ENCODE measurements at places on chromosomes 6 and 20.

DNA sequence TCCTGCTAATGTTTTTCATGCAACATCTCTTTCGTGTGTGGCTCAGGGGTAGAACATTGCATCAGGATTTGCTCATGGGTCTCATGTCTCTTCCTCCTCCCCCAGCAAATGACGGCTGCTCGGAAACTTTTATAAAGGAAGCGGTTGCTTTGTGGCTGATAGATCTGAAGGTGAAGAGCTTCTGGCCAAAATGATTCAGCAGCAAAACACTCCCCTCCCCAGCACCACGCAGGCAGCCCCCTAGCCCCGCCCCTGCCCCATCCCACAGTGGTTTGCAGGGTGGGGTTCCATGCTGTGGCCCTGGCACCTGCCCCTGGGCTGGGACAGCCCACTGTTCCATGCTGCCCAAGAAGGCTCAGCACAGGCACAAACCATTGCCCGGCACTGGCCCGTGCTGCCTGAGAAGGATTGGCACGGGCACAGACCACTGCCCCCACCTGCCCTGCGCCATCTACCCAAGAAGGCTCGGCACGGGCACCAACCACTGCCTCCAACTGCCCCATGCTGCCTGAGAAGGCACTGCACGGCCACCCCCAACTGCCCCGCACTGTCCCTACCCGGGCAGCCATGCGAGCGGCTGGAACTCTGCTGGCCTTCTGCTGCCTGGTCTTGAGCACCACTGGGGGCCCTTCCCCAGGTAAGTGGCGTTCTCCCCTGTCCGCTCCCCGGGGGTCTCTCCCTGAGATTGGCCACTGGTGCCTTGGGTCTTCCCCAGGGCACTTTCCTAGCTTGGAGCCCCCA lies at the start of gene CST7:
Gene CST7 (plus strand): TSS at position 331 of the 741 bp plus-strand sequence. CDS start 237 bp downstream, at position 568.
- DNase-seq, result no peak

DNA sequence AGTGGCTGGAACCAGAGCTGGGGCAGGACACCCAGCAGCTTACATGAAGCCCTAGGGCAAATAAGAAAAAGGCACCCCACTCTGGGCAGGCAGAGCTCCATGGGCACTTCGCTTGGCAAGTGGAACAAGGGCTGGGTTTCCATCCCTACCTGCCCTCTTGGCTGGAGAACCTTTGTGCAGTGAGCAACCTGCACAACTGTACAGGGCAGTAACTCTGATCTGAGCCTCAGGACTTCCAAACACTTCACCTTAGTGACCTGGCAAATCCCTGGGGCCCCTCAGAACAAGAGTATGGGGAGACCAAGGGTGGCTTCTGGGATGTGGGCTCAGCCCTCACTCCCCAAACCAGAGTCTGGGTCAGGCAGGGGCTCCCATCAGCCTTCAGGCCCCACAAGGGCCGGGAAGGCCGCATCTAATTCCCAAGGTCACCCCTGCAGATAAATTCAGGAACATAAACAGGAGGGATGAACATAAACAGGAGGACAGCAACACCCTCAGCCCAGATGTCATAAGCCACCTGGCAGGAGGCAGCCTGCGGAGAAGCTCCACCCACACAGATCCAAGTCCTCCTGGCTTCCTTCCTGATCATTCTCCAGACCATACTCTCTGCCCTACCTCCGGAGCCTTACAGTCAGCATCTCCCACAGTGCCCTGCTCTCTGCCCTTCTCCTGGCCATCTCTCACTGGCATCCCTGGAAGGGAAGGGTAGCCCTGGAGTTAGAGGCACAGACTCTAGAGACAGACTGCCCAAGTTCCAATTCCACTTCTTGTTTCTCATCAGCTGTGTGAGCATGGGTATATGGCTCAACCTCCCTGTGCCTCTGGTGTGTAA lies 37.5 kb downstream of the HNF4A start:
- DNase-seq, result no peak

GRCh38 chr6:142872376-142872775 lies 72.6 kb downstream of the HIVEP2 start:
- DNase-seq, result no peak

- DNase-seq, result no peak
Measured at GRCh38 chr6:36670271-36670670, 8.2 kb upstream of the CDKN1A start.

GRCh38 chr20:20839771-20840170 lies 127.3 kb upstream of the RALGAPA2 start:
- no peak for DNase-seq

DNA sequence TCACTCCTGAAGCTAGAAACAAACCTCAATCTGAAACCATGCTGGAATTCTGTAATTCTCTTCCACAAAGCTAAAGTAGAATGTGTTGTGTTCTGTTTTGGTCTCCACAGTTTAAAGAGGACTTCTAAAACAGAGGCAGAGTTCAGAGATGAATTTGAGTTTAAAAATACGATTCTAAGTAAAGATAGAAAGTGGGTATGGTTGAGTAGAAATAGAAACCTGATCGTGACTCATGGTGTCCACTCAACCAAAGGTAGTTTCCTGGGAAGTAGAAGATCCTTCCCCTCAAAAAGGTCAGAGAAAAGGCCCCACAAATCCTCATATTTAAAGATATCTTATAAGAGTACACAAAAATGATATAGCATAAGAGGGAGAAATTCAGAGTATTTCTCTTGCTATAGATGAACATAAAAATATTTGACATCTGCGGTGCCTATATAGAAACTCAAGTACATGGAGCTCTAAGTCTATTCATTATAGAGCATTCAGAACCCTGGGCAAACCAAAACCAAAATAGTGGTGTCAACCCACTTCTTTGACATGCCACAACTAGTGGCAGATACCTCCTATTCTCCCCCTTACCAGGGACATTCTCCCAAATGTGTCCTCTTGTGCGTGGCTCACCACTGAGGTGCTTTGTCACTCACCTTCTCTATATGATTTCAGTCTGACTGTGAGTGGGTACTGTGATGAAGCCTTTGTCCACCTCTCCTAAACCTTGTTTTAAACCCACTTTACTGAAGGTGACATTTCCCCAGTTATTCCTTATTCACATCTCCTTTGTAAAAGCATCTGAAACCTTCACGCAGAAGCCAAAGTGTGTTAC lies 84.5 kb downstream of the PLCB1 start:
- no peak for DNase-seq

DNA sequence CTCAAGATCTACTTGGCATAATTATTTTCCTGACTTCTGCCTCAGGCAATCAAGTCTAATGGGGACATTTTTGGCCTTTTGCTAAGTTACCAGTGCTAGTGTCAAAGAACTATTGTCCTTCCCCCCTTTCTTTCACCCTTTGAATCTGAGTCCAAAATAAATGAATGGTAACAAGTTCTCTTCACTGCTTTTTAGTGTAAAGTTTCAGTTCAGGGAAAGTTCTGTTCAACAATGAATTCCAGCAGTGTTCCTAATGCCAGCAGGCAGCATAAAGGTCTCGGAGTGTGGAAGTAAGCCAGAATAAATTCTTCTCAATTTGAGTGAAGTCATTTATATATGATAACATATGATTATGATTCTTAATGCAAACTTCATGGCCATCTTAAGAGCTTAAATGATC lies 20.8 kb upstream of the TSPYL1 start:
- DNase-seq, result peak; percentile 29

DNA sequence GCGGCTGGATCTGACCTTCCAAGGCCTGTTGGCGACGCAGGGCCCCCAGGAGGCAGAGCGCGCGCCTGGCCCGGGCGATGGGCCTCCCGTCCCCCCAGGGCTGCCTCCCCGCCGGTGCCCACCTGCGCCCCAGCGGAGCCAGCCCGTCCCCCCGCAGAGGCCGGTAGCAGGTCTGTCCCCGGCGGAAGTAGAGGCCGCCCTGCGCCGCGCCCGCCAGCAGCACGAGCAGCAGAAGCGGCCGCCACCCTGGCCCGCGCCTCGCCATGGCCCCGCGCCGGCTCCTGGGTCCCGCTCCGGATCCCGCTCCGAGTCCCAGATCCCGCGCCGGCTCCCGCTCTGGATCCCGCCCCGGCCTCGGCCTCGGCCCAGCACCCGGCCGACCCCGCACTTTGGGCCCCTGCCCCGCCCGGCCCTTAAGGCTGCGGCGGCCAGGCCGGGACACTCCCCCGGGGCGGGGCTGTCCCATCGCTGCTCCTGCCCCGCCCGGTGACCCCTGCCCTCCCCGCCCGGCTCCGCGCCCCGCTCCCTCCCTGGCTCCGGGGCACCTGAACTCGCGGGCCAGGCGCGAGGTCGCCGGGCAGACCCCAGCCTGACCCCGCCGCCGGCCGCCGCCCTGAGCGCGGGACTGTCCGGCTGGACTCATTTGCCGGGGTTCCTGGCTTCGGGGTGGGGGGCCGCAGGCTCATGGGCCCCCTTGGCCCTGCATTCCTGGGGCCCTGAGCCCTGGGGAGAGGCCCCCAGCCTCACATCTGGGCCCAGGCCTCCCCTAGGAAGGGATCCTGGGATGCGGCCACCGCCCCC lies at the start of gene CTSZ:
Gene CTSZ (minus strand): TSS at position 391 of the 801 bp plus-strand sequence. CDS start 126 bp downstream, at position 265.
- DNase-seq, result peak; percentile 72

GRCh38 chr6:47729019-47729418 lies 30.6 kb downstream of the ADGRF4 start:
- DNase-seq, result no peak

DNA sequence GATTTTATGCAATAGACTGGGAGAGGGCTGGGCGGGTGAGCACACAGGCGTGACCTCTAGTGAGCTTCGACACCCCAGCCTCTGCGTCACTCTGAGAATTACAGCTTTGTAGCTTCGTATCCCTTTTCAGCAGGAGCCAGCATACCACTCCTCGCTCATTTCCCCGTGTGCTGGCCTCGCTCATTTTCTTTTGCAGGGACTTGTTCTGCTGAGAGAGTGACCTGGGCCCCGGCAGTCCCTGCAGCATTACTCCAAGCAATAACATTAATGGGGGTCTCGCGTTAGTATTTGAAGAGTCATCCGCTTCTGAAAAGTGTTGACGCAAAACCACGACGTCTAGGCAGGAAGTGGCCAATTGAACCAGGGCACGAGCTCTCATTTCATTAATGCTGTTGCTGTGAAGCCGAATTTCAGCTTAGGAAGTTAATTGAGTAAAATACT lies 193.7 kb downstream of the QKI start:
- DNase-seq, result no peak

GRCh38 chr6:16836144-16836981 lies 75.1 kb upstream of the ATXN1 start:
- DNase-seq, result peak; percentile 62

DNA sequence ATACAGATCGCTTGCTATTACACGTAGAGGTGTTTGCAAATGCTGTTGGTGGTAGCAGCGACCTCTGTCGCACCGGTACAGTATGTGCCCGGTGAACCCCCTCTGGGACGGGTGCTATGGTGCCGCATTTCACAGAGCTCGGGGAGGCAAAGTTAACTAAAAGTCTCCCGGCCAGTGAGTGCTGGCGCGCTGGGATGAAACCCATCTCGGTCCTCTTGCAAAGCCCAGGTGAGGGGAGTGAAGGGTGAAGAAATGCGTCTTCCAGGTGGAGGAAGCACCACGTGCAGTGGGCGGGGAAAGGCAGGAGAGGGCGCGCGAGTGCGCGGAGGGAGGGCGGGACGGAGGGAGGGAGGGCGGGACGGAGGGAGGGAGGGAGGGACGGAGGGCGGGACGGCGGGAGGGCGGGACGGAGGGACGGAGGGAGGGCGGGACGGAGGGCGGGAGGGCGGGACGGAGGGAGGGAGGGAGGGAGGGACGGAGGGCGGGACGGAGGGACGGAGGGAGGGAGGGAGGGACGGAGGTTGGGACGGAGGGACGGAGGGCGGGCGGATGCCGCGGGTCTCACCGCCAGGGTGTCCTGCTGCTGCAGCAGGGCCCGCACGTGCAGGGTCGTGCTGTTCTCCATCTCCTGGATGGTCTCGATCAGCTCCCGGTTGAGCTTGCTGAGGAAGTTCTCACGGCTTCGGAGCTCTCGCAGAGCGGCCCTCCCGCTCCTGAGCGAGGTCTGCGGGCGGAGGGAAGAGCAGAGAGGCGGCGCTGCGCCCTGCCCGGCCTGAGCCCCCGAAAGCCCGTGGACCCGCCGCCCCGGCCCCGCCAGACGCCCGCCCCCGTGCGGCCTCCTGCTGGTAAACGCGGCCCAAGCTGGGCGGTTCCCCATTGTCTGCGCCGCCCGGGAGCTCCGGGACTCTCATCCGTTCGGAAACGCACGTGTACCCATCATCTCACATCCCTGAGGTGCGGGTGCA lies 11.7 kb downstream of the C20orf96 start:
- no peak for DNase-seq

DNA sequence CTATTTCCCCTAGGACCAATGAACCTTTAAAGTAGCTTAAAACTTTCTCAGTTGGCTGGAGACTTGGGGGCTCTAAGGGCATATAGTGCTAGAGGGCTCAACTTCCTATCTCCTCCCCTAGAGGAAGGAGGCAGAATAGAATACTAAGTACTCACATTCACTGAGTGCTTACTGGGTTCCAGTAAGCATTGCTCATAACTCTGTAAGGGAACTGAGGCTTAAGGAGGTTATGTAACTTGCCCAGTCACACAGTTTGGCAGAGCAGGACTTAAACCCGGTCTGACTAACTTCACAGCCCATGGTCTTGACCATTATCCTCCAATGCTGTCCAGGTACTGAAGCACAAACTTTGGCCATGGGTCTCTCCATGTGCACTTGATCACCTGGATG lies 12.5 kb downstream of the SESN1 start:
- no peak for DNase-seq

- no peak for DNase-seq
Measured at GRCh38 chr6:33984466-33985312, 161.2 kb downstream of the GRM4 start.

DNA sequence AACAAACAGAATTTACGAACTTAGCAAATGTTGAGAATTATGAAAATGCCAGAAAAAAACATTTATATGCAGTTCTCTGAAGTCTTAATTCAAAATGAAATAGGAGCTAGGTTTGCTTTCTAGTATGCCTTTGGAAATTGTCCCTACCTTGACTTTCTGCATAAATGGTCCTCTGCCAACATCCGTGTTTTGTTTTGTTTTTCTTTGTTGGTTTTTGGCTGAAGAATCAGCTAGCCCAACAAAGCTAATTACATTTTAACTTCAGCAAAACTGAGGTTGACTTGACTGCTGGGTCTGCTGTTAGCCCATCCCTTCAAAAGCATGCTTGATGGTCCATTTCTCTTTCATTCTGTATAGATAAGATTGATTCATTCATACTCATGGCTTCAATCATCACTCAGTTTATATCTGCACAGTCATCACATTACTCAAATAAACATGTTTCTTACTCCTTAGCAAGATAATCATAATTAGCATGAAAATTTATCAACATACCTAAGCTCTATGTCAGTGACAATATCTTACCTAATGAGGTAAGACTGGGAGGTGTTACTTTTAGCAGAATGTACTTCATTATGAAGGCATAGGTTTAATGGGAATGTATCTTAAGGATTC lies 76.4 kb downstream of the ADGRB3 start:
- no peak for DNase-seq
